Neural progenitor cell (in vitro differentiated cells): ENCODE measurements at places on chromosomes 2 and 18. TPM values are rescaled to one million over a fixed set of nuclear protein-coding genes. Genes with fewer than 3 reads are reported as not detected.

CCDC74A gene
- total RNA-seq, result 25.6 and 64.7 TPM in 2 replicates

DNAH7 gene
- total RNA-seq, result 0.25 and 0.49 TPM in 2 replicates

ASIC4 gene
- total RNA-seq, result 0.26 and 2.4 TPM in 2 replicates

DNA sequence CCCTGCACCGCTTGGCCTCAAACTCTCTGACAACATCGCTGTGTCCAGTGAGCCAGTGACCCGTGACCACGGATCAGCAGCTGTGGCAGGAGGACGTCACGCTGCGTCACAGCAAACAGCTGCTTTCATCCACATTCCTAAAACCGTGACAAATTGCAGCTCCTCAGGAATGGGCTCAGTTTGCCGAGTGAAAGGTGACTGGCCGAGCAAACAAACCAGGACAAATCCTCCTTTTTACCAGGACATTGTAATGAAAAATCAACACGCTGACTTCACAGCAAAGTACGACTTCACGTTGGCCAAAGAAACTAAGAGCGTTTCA is 57.6 kb downstream of the PXDN start:
- DNase-seq, result no peak

DNA sequence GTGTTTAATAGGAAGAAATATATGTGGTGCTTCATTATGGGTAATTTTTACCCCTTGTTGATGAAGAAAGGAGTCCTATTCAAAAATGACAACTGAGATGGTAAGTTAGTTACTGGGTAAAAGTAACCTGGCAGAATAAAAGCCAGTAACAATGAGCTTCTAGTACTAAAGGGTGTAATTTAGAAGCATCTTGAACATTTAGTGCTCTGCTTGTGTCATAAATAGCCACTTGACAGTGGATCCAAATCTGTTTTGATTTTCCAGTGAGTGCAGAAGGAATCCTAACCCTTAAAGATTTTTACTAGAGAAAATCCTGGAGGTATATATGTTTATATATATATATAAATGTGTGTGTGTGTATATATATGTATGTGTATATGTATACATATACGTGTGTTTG is 15.1 kb downstream of the COMMD1 start:
- DNase-seq, result no peak

DNA sequence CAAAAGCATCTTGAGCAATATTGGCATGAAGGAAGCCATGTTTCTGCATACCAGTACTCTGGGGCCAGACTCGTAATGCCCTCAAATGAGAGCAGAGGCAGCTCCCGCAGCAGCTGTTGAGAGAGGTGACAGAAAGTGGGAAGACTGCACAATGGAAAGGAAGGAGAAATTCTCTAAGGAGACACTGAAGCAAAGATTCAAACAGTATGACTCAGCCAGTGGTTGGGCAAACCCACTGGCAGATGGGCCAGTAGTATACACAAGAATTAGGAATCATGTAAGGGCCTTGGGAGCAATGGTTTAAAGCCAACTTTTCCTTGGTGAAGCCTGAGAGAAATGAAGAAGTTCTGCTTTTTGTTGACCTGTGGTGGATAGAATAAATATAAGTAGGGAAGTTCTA is 2092.7 kb upstream of the PIK3C3 start:
- no peak for DNase-seq

GRCh38 chr2:7292154-7292691 is 375.0 kb downstream of the RNF144A start:
- no peak for DNase-seq

DNA sequence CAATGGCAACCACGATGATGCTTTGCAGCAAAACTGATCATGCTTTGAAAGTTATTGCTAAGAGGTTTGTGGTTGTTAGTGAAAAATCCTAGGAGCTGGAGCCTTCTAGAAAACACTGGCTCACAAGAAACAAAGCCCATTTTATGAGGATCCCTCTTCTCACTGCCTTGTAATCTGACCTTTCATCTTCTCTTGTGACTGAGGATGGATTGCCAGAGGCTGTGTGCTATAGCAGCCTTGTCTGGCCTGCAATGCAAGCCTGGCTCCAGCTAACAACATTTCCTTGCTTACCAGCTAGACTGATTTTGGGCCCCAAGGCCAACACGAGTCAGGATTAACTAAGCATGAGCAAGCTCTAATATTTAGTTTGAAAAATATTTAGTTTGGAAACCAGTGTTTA is 13.1 kb downstream of the PIEZO2 start:
- DNase-seq, result peak; percentile 11

DNA sequence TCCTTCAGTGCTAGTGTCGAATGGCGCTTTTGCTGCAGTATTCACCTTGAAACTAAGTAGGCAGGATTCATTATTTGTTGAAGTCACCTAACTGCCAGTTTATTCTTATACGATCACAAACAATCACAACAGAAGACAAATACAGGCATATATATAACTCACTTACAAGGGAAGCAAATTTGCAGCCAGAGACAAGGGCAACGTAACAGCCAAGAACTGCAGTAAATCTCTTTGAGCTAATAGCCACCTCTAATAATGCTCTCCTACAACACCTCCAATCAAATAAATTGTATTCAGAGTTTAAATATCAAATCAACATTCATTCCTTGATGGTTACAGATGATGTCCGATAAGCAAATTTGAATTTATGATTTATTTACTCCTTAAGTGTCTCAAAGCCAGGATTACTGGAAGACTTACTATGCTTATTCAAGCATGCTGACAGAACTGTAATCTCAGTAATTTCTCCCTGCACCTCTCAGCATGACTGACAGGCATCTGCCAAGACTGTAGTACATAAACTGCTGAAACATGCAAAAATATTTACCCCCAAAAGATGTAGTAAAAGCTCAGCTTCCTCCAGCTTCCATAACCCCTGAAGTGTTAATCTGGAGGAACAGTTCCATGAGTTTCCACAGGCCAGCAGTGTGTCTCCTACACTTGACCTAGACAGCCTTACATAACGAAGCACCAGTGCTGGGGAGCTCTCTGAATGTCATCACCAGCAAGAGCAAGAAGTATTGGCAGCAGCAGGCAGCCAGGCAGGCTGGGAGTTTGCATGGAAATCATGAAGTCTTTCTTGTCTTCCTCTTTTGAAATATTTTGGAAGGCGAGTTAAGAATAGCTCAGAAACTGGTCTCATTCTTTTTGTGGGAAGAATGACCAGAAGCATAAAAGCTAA is 20.9 kb upstream of the SCN1A start:
- no peak for DNase-seq

- no peak for DNase-seq
Measured at GRCh38 chr2:191350826-191351225, 105.6 kb downstream of the MYO1B start.

DLGAP1 gene
- total RNA-seq, result 16.9 and 18.5 TPM in 2 replicates
